ENCODE measurements at places on chromosomes 1 and 21.

GRCh38 chr1:210687582-210688279, 359.0 kb downstream of the HHAT start:
- DNase-seq = no peak

DNA sequence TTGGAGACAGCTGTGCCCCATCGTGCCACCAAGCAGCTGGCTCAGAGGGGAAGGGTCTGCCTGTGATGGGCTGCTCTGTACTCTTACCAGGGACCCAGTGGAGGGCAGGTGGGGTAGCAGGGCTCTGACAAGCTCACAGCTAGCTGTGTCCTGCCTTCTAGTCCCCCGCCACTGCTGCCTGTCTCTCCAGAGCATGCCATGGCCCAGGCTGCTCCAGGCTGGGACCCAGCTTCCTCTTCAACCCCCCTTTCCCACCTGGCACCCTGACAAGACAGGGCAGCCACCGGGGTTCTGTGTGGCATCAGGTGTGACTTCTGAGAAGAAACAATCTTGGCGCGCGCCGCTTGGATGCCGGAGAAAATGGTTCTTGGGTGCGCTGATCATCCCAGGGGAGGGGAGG, 92.3 kb upstream of the ACTL8 start:
- DNase-seq = no peak

- DNase-seq = no peak
These were observed 82.6 kb downstream of the GPR161 start for GRCh38 chr1:168054117-168054516.

- DNase-seq = no peak
These were observed 93.7 kb downstream of the ITPKB start for GRCh38 chr1:226645279-226645976.

DNA sequence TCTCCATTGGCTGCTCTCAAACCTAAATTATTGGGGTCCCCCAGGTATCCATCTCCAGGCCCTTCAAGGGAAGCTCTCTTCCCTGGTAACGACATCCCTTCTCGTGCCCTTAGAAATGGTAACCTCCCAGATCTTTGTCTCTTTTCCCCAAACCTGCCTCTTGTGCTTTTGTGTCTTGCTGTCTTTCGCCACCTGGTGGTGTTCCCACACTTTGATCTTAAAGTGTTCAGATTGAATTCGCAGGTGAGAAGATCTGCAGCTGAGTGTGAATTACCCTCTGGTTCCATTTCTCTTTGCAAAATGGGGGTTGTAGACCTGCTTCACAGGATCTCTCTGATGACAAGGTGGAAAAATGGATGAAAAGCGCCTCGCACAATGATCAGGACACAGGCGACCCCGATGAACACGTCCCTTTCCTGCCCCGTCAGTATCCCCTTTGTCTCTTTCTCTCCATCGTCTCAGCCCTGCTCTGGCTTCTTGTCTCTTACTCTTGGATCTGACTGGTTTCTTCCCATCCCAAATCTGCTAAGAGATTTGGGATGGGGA, 53.1 kb downstream of the DOP1B start:
- DNase-seq = peak; percentile 90

- no peak for DNase-seq
These were observed 13.7 kb upstream of the TENT5C start for GRCh38 chr1:117592155-117592554.

DNA sequence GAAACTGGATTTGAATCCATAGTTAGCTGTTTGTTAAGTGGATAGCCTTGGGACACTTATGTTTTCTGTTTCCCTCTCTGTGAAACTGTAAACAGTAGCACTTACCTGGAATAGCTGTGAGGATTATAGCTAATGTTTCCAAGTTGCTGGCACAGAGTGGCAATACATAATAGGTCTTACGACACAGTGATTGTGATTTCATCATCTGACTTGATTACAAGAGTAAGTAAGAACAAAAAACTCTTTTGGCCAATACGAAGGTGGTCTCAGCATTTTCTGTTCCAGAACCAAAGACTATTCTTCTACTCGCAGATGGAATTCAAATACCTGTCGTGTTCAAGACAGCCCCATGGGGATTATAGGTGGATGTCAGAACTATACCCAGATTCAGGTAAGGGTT, 2.1 kb downstream of the C8B start:
- DNase-seq = no peak

DNA sequence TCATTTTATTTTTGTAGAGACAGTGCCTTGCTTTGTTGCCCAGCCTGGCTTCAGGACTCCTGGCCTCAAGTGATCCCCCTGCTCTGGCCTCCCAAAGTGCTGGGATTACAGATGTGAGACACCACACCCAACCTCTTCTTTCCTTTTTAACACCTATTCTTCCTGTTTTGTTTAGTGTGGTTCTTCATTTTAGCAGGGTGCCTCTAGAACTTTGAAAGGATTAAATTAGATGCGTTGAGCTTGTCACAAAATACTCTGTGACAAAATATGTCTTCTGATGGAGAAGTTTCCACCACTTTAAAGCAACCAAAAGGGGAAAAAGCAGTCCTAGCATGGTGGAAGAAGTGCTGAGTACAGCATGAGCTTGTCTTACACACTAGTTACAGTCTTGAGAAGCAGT, 42.0 kb downstream of the CDC14A start:
- no peak for DNase-seq

DNA sequence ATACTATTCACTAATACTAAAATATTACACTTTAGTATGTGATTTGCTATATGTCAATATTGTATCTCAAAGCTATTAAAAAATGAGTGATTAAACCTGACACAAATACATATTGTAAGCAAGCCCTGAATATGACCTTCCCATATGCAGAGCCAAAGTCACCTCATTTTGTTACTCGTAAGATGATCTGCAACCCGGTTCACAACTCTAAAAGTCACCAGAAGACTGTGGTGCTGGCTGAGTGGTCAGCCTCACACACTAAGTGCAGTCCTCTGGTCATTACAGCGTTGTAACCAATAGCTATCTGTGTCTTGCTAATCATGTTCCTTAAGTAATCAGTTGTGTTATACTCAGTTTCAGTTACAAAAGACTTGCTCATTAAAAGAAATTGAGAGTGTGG, 197.5 kb upstream of the L1TD1 start:
- DNase-seq = no peak

DNA sequence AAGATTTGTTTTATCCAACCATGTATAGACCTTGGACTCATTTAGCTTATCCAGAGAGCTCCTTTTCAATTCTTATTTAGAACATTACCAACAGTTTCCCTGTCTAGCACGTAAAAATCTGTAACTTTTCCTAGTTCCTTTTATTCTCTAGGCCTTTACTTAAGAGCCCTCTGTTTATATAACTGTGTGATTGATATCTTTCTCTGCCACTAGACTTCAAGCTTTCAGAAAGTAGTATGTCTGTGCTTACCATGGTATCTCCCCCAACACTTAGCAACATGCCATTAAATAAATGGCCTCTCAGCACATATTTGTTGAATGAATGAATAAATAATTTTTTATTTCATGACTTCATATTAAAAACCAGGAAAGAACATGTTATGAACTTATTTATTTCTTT, 209.4 kb downstream of the PTPRC start:
- no peak for DNase-seq

DNA sequence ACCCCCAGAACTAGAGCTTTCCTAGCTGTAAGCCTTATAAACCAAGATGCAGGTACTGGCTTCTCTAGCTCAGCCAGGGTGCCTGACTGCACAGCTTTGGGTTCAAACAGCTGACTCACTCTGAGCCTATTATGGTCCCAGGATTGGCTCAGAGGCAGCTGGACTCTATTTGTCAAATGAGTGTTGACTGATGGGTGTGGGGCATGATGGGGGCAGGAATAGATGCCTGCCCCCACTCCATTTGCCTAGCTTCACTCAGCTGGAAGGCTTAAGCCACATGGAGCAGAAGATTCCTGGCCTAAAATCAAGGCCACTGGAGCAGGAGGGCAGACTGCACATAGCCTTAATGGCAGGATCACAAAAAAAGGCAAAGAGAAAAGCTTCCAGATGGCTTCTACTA, 90.5 kb downstream of the PIK3R3 start:
- DNase-seq = peak; percentile 24

GRCh38 chr1:8477166-8477982, 159.5 kb downstream of the SLC45A1 start:
- no peak for DNase-seq

DNA sequence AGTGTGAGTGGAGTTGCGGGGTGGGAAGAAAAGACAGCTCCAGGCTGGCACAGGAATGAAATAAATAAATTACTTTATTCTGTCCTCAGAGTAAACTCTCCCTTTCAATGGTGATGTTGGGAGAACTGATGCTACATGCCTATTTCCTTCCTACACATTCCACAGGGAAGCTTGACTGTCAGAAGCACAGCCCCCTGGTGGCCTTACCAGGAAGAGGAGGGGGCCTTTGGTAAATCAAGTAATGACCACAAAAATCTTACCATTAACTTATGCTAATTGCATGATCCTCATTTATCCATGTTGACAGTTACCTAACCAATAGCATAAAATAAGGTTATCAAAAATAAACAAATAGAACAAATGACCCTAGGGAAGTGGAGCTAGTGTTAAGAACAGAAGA, 605.0 kb upstream of the PKN2 start:
- no peak for DNase-seq

- no peak for DNase-seq
These were observed 92.6 kb downstream of the ZNF281 start for GRCh38 chr1:200317236-200317635.

DNA sequence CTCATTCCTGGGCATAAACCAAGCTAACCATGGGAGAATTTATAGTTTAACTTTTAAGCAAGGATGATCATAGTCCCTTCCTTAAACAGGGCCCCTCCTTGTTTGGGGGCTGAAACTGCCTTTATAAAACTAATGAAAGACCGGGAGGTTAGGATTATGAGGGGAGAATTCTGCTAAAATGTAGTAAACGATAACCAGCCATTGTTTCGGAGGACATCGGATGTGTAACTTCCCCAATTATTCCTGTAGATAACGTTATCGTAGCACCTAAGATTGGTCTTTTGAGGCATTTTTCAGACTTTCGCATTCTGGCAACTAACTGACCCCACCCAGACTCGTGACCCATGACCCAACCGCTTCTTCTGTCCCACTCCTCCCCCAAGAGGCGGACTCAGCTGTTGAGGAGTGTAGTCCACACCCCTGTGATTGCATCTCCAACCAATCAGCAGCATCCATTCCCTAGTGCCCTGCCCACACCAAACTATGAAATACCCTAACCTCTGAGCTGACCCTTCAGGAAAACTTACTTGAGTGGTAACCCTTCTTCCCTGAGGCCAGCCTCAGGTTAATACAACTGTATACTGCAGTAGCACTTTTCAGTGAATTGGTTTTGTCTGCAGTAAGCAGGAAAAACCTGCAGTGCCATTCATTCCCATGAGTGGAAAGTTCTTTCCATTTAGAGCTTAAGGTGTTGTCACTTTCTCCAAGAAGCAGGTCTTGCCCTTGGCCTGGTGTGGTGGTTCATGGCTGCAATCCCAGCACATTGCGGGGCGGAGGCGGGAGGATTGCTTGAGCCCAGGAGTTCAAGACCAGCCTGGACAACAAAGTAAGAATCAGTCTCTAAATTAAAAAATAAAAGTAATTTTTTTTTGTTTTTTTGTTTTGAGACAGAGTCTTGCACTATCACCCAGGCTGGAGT, 823 bp upstream of the SYF2 start:
- peak; percentile 64 for DNase-seq

- no peak for DNase-seq
These were observed 115.5 kb upstream of the COL24A1 start for GRCh38 chr1:86272083-86272482.

GRCh38 chr1:182279724-182280503, 111.7 kb downstream of the GLUL start:
- peak; percentile 52 for DNase-seq

GRCh38 chr1:42703888-42704464, 21.8 kb downstream of the YBX1 start:
- DNase-seq = no peak

DNA sequence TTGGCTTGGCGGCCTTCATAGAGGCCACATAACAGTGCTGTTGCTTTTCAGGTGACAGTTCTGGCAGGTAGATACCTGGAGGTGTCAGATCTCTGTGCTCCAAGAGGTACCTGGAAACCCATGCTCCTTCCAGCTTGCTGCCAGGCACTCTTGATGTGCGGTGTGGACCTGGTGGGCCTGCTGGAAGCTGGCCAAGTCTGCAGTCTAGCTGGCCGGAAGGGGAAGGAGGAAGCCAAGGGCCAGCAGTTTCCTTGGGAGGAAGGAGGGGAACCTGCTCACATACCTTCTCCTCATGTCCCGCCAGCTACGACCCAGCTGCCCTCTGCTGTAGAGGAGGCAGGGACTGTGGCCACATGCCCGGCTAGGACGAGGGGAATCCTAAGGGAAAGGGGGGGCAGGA, 166.4 kb upstream of the AJAP1 start:
- no peak for DNase-seq

DNA sequence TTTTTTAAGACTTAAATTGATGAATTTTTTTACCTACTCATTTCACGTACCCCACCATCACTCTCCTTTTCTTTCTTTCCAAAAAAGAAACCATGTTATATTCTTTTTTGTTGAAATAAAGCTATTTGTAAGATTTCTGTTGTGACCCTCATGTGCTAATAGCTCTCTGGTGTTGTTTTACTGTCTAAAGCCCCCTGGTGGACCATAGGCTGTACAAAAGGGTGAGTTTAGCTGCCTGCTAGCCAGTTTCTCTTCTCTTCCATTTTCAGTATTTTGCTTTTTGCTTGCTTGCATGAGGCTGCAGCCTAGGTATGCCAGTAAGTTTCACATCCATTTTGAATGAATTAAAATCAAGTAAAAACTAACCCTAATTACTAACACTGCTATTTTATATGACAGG, 15.6 kb upstream of the VAMP3 start:
- no peak for DNase-seq

DNA sequence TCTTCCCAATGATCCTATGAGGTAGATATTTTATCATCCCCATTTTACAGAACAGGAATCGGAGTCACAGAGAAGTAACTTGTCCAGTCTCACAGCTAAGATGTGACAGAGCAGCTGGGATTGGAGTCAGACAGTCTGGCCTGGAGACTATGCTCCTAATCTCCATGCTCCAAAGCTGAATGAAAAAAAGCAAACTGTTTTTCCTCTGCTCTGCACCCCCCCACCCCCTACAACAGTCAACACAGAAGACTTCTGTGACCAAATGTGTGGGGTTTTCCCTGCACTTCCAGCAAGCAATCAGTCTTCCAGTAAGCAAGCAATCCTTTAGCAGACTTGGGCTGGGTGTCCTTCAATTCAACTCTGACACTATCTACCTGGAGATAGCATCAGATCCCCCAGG, 33.2 kb downstream of the KIRREL1 start:
- DNase-seq = no peak

DNA sequence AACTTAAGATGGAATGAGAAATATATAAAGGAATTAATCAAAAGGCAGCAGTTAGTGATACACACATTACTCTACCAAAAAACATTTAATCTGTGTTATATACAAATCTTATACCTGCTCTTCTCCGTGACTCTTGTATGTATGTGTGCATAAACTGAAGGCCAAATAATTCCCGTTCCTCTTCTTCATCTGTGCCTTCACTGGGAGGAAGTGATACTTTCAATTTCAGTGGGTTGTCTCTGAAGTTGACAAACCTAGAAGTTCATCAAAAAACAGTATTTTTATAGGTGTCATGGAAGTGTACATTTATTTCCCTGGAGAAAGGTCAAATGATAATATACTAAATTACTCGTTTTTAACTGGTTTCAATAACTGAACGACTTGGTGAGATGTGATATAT, 19.3 kb downstream of the TRMT13 start:
- no peak for DNase-seq
